ENCODE measurements at places on chromosomes 6 and 20. TPM values are rescaled to one million over a fixed set of nuclear protein-coding genes. Genes with fewer than 3 reads are reported as not detected.

ORC3 gene
- 27.4 TPM for total RNA-seq

ZFP57 gene
- not detected for total RNA-seq

PLCB1 gene
- 23.4 TPM for total RNA-seq

DLK2 gene
- total RNA-seq: 0.28 TPM

FILIP1 gene
- total RNA-seq: 0.58 TPM

CTAGE9 gene
- not detected for total RNA-seq

CARMIL1 gene
- total RNA-seq: 15.3 TPM

TP53TG5 gene
- total RNA-seq: not detected

SLC17A9 gene
- 7.9 TPM for total RNA-seq

HLA-DOA gene
- total RNA-seq: not detected

BTN1A1 gene
- total RNA-seq: under 0.01 TPM

RNF39 gene
- 0.28 TPM for total RNA-seq

IRF4 gene
- total RNA-seq: 0.28 TPM

CCM2L gene
- total RNA-seq: not detected

ATF6B gene
- 6.7 TPM for total RNA-seq

PREX1 gene
- 39.7 TPM for total RNA-seq

PLN gene
- 0.19 TPM for total RNA-seq

ZNF512B gene
- 5.1 TPM for total RNA-seq

SYCP2 gene
- 1.1 TPM for total RNA-seq

MEI4 gene
- not detected for total RNA-seq

RIPPLY2 gene
- not detected for total RNA-seq

IL17F gene
- total RNA-seq: not detected

ANKS1A gene
- total RNA-seq: 9.0 TPM

CRYBG1 gene
- total RNA-seq: 7.1 TPM

PRSS16 gene
- total RNA-seq: 0.19 TPM

SLC26A8 gene
- total RNA-seq: not detected

RALGAPB gene
- 24.8 TPM for total RNA-seq

Data from regular cardiac myocyte (primary cell).